ENCODE measurements at places on chromosomes 5 and 9. TPM values are rescaled to one million over a fixed set of nuclear protein-coding genes. Genes with fewer than 3 reads are reported as not detected.

The UGCG gene
- 75.1 TPM for total RNA-seq

The FOXI1 gene
- total RNA-seq: not detected

The F12 gene
- 7.6 TPM for total RNA-seq

The OTULINL gene
- total RNA-seq: 3.8 TPM

The PNPLA7 gene
- total RNA-seq: 2.1 TPM

The PCDH1 gene
- total RNA-seq: 46.7 TPM

The BHMT gene
- not detected for total RNA-seq

The PCDHB16 gene
- total RNA-seq: 5.5 TPM

The CDK9 gene
- 97.0 TPM for total RNA-seq

The GARIN3 gene
- total RNA-seq: not detected

The S1PR3 gene
- 42.1 TPM for total RNA-seq

The HNRNPA0 gene
- 44.7 TPM for total RNA-seq

The TMEM232 gene
- 1.3 TPM for total RNA-seq

Data from uterus (tissue), 4 donors.